GM06990 (cell line): ENCODE measurements at places on chromosomes 2 and 18.
A peak's percentile ranks its signal among the peaks of the same experiment; 100 is the strongest.

- no peak for DNase-seq
These were observed 45.3 kb downstream of the POLE4 start for GRCh38 chr2:75003773-75004172.

DNA sequence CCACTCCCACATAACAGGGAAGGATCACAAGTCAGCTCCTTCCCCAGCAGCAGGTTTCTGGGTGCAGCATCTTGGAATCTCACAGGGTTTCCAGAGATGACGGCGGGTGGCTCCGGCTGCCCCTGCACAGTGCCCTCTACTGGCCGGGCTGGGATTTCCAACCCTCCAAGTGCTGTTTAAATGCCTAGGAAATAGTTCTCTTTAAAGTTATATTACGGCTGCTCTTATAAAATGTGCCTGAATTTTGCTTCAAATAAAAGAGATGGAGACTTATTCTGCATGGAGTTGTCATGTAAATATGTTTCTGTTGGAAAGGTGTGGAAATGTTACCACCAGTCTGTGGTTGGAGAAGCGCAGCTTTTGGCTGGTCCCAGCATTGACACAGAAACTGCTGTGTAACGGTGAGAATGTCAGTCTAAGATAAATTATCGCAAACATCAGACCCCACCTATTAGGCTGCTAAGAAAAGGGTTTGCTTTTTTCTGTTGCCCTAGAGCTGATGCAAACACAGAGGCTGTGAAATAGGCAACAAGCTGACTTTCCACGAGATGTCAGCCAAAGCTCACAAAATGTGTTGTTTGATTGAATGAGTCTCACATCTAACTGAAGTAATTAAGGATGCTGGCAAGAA lies 3.3 kb upstream of the HJURP start:
- DNase-seq: no peak

- no peak for DNase-seq
These were observed 35.7 kb downstream of the ZNF516 start for GRCh38 chr18:76459312-76459686.

GRCh38 chr18:23635283-23636070 lies 27.2 kb downstream of the ANKRD29 start:
- DNase-seq: no peak

- no peak for DNase-seq
These were observed 19.4 kb downstream of the KCNG2 start for GRCh38 chr18:79816981-79817606.

DNA sequence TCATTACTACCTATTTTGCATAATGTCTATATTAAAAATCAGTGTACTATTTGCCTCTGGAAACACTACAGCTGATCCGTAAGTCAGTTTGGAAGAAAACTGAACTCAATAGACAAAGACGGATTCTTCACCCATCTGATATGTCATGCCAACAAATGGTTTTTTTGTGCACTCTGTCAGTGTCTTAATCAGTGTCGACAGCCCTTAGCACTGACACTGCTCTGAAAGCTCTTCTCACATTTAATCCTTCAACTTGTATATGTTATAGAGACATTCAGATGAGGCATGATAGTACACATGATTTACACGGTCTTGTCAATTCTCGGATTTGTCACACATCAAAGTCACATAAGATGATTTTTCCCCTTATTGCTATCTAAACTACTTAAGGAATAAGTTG lies 347.5 kb upstream of the GALNT5 start:
- DNase-seq: no peak

- no peak for DNase-seq
These were observed 522.5 kb upstream of the ID2 start for GRCh38 chr2:8159211-8159965.

DNA sequence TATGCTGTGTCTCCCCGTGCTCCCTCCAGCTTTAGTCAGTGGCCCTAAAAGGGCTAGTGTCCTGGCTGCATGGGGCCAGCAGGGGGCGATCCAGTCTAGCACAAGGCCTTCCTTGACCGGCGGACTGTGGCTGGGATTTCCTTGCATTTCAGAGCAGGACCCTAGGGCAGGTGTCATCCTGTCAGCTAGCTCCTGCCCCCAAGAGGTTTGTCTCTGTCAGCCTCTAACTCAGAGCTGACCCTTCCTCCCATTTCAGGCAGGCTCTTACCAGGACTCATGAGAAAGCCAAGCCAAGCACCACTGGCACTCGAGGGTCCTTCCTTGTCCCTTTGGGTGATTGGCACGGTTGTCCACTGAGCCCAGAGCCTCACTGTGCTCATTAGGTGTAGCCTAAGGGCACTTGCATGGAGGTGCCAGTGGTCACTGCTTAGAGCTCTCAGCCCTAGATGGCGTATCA lies 140.3 kb downstream of the RPIA start:
- DNase-seq: peak; percentile 40

DNA sequence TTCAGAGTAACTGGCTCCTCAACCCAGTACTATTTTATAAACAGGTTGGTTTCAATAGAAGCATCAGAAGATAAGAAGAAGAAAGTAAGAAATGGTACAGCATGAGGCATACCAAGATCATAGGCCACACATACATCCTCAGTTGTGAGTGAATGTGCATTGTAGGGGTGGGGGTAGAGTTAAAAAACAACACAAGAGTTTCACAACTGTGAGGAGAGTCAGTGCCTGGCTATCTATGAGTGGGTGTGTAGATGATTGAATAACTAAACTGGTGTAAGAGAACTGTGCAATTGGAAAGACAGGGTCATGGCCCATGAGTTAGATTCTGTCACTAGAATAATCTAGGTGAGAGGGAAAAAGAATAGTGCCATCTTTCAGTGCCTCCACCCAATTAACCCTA lies 748.2 kb upstream of the ACVR2A start:
- no peak for DNase-seq
